ENCODE measurements at places on chromosomes 16 and 17.

GRCh38 chr16:49442805-49443204 is 69.2 kb downstream of the C16orf78 start:
- no peak for DNase-seq

GRCh38 chr16:28182801-28183200 is 29.0 kb downstream of the XPO6 start:
- DNase-seq = no peak

GRCh38 chr16:56896244-56896643 is 31.2 kb downstream of the SLC12A3 start:
- DNase-seq = no peak

GRCh38 chr16:85798283-85798776 is 1.0 kb downstream of the EMC8 start:
- DNase-seq = no peak

DNA sequence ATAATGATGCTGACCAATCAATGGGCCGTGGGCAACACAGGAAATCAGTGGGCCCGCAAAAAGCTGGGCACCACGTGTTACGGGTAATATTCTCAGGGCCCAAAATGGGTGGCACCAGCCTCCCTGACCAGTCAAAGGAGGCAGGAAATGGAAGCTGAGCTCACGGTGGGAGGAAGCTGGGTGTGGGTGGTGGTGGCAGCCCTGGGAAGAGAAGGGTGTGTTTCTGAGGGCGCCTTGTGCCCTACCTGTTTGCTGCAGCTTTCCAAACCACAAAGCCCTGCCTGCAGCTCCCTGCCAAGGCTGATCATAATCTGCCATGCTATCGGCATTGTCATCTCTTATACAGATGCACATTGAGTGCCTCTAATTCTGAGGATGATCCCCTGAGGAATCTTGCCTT is 457.9 kb downstream of the SLC39A11 start:
- DNase-seq = no peak

DNA sequence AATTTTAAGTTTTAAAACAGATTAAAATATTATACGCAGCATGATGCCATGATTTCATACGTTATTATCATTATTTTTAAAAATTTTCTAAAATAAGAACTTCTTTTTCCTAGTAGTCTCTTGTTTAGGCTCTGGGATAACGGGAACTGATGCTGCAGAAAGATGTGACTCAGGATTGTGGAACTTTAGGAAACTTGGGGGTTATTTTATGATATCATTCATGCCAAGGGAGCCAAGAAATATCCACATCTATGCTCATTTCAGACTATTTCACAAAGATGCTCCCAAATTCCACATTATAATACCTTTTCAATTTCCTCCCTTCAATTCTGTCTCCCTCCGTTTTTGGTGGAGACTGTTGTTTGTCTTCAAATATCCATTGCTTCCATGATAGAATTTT is 236.4 kb downstream of the HS3ST3A1 start:
- no peak for DNase-seq

- DNase-seq = no peak
These were observed 1.7 kb upstream of the TNS4 start for GRCh38 chr17:40503154-40503553.

GRCh38 chr16:77663711-77664110 is 58.6 kb upstream of the NUDT7 start:
- DNase-seq = no peak

GRCh38 chr16:51374790-51375189 is 223.7 kb upstream of the SALL1 start:
- no peak for DNase-seq

DNA sequence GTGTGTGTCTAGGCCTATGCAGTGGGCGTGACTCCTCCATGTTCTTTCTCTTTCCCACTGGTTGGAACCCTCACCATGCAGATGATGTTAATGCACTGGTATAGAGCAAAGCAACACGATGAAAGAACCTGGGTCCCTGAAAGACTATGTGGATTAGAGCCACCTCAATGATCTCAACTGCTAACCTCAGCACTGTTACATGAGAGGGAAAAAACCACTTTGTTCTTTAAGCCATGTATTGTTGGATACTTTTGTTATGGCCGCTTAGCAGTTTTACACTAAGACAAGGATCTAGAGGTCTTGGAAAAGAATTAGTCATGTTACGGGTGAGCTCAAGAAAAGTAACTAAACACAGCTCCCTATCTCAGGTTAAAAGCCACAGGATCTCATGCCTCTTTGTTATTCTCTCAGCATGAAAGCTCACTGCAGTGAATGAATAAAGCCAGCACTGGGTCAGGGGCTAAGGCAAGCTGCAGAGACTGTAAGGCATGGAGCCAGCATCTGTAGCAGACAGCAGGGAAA is 56.6 kb upstream of the RBBP6 start:
- no peak for DNase-seq

- no peak for DNase-seq
These were observed 24.1 kb upstream of the SCNN1B start for GRCh38 chr16:23278031-23278430.

GRCh38 chr16:2006317-2006716 is 3.3 kb downstream of the ZNF598 start:
- no peak for DNase-seq

GRCh38 chr16:84795329-84796053 is 24.3 kb upstream of the CRISPLD2 start:
- DNase-seq = no peak

GRCh38 chr17:45334231-45334630 is 17.4 kb upstream of the MAP3K14 start:
- no peak for DNase-seq

- no peak for DNase-seq
These were observed 2.6 kb downstream of the HBM start for GRCh38 chr16:168424-168823.

GRCh38 chr16:87582216-87582965 is 19.9 kb upstream of the JPH3 start:
- no peak for DNase-seq

DNA sequence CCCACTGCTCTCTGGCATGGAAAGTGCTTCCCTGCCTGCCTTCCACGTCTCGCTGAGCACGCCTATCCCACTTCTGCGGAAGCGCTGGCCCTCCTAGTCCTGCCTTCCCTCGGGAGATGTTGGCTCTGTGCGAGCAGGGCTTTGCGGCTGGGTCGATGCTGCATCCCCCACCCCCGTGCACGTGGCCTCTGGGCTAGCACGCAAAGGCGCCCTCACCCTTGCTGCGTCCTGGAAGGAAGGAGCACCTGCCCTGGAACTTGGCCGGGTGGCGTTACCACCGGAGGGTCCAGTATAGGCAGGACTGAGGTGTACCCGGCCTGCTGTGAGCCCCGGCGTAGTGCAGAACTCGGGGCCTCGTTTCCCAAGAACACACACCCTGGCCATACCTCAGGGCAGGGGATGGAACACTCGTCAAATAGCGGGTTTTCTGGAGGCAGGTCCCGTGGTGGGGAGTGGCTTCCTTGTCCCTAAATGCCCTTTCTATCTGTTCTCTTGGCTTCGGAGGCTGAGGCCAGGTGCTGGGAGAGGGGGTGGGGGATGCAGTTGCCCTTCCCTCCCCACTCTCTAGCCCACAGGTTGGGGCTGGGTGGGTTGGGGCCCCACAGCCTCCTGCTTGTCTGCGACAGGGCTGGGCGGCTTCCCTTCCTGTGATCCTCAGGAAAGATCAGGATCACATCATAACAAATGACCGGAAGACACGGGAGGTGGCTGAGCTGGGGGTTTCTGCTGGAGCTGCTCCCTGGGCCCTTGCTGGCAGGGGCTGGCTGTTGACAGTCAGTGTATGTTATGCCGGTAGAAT is 17.4 kb downstream of the BAIAP2 start:
- no peak for DNase-seq

DNA sequence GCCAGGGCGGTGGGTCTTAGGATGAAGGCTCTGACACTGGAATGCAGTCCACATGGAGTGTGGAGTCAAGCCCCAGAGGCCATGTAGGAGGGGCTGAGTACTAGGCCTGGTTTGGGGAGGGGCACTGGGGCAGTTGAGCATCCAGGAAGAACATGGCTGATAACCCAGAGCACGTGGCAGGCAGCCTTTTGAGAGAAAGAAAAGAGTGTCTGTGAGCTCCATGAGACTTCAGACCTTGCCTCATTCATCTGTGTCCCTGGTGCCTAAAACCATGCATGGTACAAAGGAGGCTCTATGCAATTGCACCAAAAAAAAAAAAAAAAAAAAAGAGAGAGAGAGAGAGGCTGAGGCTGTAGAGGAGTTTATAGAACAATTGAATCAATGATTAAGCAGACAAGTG is 14.6 kb downstream of the SLC46A1 start:
- no peak for DNase-seq

GRCh38 chr16:54145881-54146280 is 140.7 kb downstream of the IRX3 start:
- no peak for DNase-seq

- peak; percentile 20 for DNase-seq
These were observed 64.0 kb downstream of the MYO18A start for GRCh38 chr17:29115961-29116803.

GRCh38 chr17:39927929-39928857 is 661 bp downstream of the LRRC3C start:
- no peak for DNase-seq

DNA sequence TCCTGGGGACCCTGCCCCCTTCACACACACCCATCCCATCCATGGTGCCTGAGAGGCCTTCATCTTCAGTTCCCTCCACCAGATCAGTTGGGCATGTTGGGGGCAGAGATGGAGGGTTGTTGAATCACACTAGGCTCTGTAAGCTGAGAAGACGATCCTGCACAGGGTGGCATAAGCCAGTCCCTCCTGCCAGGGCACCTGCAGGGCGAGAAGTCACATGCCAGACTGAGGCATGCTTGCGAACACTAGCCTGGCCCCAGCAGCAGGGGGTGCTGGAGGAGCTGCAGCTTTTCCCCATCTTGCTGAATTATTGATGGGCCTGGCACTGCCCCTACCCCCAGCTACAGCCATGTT is 6.1 kb upstream of the TBX2 start:
- DNase-seq = no peak

DNA sequence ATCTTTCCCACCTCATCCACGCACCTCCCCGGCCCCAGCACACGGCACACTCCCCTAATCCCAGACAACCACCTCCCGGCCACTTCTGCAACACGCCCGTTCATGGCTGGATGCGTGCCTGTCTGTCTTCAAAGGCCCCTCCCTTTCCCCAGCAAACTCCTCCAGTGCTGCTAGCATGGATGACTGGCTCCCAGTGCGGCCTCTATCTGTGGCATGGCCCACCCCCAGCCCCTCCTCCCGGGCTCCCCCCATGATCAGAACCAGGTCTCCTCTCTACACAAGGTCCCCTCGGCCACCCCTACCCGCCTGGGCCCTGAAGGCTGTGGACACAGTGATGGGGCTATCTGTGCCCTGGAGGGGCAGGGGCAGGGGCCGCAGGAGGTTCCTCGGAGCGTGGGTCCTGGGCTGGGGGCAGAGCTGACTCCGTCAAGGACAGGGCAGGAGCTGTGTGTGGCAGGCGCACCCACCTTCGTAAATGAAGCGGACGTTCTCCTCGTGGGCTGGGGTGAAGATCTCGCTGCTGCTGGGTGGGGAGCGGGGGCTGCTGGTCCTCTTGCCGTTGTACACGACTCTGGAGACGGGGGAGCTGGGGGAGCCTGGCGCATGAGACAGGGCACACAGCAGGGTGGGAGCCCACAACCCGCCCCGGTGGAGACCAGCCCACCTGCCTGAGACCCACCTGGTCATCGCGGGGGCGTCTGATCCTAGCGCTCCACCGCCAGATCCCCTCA is 9.1 kb downstream of the MCRIP1 start:
- no peak for DNase-seq

- peak; percentile 2 for DNase-seq
These were observed 16.4 kb upstream of the METRNL start for GRCh38 chr17:83062818-83063671.

DNA sequence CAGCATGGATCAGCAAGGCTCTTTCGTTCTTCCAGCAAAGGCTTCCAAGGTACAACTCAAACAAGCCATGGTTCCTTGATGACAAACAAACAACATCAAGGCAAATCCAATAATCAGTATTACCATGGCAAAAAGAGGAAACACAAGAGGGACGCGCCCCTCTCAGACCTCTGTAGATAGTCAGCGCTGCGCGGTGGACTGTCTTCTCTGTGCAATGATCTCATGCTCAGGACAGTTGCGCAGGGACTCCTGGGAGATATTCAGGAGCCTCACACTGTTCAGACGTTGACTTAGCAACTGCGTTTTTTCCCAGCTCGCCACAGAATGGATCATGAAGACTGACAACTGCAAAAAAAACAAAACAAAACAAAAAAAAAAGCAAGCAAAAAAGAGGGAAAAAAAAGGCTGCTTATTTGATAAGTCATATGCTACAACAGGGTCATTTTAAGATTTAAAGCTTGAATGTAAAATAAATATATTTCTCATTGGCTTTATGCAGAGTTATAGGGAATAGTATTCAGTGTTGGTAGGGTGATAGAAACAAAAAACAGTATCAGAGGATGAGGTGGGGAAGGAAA is 37.1 kb upstream of the ADCY7 start:
- no peak for DNase-seq

GRCh38 chr17:73211745-73212144 is 18.9 kb downstream of the COG1 start:
- DNase-seq = peak; percentile 58

Measured in activated T-cell treated with anti-CD3 and anti-CD28 coated beads, Interleukin-2, amount 50 U/mL, for 4 hours (primary cell).